ENCODE measurements at places on chromosomes 5 and 9.

- DNase-seq = peak; percentile 28
Observed at GRCh38 chr5:93736284-93736683, 5.1 kb downstream of the POU5F2 start.

GRCh38 chr9:120783602-120784047, 9.6 kb downstream of the FBXW2 start:
- DNase-seq = peak; percentile 45

DNA sequence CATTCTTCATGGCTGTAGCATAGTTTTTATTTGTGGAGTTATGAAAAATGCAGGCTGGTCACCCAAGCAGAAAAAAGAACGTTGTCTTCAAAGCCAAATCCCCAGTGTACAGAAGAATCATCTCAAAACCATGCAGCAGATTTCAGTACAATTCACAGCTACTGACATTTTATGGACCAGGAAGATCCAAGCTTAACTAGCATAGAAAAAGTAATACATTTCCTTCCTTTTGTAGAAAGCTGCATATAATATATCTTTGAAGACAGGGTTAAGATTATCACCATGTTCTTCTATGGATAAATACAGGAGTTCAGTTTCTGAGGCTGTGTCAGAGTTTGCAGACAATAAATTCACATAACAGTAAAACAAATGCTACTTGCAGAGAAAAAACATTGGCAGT, 1054.8 kb upstream of the C9orf72 start:
- DNase-seq = no peak

GRCh38 chr5:139660923-139661814, 13.0 kb downstream of the CXXC5 start:
- peak; percentile 93 for DNase-seq

DNA sequence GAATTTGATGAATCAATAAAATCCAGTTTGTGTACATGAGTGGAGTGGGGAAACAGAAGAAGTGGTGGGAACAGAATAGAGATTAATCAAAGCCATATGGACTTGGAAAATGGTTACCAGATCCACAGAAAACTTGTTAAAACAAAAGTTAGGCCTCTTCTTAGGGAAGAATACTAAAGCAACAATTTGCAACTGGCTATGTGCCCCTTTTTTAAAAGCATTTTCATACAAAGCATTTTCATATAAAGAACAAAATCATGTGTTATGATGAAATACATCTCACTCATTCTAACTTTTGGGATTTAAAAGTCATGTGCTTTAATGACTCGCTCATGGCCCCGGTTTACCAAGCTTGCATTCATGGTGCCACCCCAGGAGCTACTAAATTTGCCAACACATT, 276.9 kb downstream of the EFNA5 start:
- peak; percentile 21 for DNase-seq

Data from fibroblast of lung (primary cell).